ENCODE measurements at places on chromosomes 7 and 10. TPM values are rescaled to one million over a fixed set of nuclear protein-coding genes. Genes with fewer than 3 reads are reported as not detected.

SYT15 gene
- total RNA-seq = 0.66 TPM

DDX21 gene
- 481 TPM for total RNA-seq

ETV1 gene
- total RNA-seq = 0.16 TPM

CTAGE4 gene
- total RNA-seq = 0.61 TPM

DNA sequence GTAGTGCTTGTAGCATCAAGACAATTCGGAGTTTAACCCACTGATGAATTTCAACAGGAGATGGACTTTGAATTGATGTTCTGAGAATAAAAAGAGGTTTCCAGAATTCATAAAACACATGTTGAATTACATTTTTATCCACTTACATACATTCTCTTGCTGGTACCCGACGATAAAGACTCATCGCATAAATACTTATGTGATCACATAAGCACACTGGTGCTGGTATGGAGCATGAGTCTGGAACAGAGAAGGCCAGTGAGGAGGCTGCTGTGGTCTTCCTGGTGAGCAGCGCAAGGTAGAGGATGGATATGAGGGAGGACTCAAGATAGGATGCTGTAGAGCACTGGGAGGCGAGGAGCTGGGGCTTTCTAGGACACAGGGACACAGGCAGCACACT is 109.0 kb downstream of the RNF216 start:
- no peak for DNase-seq

- no peak for DNase-seq
Measured at GRCh38 chr7:150742286-150742968, 5.2 kb downstream of the GIMAP5 start.

DNA sequence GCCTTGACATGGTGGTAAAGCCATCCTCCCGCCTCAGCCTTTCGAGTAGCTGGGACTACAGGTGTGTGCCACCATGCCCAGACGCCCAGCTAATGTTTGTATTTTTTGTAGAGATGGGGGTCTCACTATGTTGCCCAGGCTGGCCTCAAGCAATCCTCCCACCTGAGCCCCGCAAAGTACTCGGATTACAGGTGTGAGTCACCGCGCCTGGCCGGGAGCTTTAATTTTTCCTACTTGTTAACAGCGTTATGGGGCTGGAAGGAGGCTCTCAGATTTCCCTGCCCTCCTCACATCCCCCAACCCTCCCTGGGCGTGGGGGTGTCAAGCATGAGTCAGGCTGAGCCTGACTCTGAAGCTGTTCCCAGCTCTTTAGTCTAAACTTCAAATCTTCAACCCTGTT is 8.3 kb downstream of the ALKBH4 start:
- no peak for DNase-seq
